ENCODE measurements at places on chromosomes 16 and 17.
A peak's percentile ranks its signal among the peaks of the same experiment; 100 is the strongest.

DNA sequence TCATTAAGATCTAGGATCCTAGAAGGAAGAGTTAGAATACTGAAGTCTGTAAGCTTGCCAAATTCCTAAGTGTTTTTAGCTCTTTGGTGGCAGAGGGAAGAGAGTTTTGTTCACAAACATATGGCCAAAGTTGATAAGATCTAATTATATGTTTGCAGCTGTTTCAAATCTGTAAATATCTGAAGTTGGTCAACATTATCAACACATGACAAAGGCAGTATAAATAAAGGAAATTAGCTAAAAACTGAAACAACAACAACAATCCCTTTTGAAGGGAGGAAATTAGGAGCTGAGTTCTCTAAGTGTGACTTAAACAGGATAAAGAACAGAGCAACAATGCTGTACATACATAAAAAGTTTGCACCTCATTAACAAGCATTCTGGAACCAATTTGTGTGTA lies 208.7 kb downstream of the KCNJ2 start:
- no peak for DNase-seq

GRCh38 chr17:47816111-47816735 lies 5.4 kb downstream of the OSBPL7 start:
- no peak for DNase-seq

DNA sequence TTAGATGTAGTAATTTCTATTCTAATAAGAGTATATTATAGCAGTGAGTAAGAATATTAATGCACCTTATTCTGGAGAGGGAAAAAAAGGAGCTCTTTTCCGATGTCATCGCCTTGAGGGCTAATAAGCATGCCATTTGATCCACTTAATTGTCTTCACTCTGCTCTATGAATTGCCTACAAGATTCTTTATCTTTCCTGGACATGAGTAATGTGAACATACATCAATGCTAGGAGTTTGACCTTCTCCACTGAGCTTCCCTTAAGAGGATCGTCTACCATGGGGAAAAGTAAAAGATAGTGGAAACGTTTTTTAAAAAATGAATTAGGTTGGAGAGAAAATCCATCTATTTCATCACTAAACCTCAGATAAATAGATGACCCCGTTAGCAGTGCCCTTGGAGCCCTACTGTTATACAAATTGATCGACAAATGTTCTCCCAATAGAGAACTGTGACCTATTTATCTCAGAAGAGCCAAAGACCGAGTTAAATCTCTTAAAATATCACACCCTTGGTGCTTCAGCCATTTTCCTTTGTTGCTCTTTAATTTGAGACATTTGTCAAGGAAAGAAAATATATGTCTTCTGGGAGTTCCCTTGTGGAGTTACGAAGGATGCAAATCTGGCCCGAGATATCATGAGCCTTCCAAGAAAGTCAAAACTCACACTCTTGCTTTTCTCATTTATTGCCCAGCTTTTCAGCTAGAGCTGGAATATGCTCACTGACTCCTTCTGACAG lies 898.5 kb downstream of the KCNJ2 start:
- no peak for DNase-seq

DNA sequence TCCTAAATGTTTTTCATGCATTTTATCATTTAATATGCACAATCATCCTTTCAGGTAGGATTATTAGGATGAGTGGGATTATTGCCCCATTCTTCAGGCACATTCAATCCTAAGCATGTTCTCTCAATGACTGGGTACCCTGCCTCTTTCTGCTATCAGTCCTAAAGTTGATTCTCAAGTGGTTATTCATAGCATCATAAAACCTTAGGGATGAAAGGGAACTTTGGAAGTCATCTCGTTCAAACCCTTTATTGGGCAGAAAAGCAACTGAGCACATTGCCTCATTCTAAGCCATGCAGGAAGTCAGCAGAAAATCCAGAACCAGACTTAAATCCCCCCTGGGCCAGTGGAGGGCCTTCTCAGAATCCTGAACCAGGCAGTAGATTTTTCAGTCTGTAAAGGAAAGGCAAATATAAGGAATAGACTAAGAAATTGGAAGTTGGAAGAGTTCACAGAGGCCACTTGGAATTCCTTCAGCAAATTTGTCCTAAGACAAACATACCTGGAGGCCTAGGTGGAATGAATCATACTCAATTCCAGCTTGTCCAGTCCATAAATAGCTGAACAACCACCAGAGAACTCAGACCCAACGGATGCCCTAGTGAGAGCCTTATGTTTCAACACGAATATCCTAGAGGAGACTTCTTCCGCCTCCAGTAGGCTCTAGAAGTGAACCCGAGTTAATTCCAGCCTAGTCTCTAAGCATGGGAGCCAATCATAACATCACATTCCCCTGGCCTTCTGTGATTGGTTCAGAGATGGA lies 62.7 kb downstream of the IRX6 start:
- DNase-seq, result no peak

- DNase-seq, result no peak
These were observed 308.9 kb upstream of the DYNLRB2 start for GRCh38 chr16:80231888-80232287.

GRCh38 chr17:40461732-40462342 lies 18.6 kb downstream of the IGFBP4 start:
- DNase-seq, result no peak

GRCh38 chr17:58507123-58507634 lies 7.3 kb downstream of the MTMR4 start:
- no peak for DNase-seq

DNA sequence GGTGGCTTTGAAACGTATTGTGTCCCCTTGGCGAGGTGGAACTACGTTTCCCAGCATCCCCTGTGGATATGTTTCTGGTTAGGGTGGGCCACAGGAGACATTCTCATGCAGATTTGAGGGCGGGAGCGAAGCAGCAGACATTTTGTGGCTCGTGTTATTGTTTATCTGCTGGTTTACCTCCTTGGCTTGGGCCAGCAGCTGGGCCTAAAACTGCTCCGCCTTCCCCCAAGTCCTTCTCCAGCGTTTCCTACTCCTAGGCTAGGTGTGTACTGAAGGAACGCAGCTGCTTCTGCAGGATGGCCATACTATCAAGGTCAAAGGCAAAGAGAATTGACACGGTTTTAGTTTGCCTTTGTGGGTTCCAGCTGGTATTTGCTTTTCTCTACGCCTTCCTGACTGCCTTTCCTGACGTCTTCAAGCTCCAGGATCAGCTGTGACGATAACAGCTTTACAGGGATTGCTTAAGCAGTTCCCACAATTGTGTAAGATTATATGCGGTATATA lies 17.2 kb upstream of the WSB1 start:
- DNase-seq, result no peak

DNA sequence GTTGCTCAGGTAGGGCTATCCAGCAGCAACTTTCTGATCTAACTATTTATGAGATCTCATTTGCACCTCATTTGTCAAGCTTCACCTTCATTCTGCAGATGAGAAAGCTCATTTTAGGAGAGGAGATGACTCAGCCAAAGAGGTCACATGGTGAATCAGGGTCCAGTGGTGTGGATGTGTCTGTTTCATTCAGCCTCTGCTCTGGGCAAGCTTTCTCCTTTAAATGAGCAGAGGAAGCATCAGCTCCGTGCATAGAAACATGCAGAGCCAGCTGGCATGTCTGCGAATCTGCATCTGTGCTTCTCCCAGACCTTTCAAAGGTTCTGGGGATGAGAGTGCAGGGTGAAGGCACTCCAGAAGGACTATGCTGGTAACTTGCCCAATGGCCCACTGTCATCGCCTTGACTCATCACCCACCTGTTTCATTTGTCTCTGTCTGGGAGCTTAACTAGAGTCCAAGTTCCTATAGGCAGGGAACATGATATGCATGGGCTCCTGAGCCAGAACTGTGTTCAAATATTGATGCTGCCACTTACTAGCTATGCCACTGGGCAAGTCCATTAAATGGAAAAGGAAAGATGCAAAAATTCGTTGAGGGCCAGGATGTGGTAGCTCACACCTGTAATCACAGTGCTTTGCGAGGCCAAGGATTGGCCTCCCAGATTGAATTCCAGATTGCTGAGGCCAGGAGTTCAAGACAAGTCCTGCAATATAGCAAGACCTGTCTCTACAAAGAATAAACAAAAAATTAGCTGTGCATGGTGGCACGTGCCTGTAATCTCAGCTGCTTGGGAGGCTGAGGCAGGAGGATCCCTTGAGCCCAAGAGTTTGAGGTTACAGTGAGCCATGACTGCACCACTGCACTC lies 67.1 kb upstream of the NLK start:
- no peak for DNase-seq

DNA sequence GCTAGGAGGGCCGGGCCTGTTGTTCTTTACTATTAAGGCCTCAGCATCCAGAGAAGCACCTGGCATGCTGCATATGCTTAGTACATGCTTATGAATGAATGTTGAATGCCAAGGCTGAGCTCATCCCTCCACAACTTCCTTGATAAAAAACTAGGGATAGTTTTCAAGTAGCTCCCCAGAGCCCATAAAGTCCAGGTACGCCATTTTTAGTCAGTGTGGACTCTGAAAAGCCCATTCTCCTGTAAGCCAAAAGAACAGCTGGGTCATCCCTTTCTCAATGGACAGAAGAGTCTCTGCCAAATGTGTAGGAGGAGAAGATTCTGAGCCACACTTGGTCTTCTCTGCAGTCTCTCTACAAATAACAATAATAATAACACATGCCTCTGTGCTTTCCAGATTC lies 8.9 kb upstream of the ITGB3 start:
- DNase-seq, result no peak

- DNase-seq, result no peak
These were observed 7.9 kb downstream of the SMCR8 start for GRCh38 chr17:18323007-18323406.

DNA sequence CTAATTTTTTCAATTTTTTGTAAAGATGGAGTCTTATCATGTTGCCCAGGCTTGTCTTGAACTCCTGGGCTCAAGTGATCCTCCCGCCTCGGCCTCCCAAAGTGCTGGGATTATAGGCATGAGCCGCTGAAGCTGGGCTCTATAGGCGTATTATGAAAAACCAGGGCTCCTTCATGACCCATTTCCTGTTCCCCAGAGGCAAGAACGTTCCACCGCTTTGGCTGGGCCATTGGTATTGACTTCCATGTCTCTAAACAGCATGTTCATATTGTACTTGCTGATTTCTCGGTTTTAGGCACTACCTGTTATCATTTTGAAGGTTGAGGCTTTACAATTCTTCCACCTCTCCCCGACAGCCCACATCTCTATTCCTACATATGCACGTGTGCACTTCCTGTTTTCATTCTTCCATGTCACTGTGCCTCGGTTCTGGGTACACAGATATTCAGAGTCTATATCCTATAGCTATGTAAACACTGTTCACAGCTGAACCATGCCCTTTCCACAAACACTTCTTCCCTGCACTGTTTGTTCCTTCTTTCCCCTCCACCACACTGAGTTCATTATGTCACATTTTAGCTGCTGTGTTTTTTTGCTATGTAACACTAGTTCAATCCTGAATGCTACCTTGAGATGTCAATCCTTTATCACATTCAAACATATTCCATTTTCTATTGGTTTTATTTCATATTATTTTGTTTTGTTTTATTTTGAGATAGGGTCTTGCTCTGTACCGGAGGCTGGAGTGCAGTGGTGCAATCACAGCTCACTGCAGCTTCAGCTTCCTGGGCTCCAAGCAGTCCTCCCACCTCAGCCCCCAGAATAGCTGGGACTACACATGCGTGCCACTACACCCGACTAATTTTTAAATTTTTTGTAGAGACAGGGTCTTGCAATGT lies 16.8 kb upstream of the MAPK3 start:
- DNase-seq, result peak; percentile 40

- DNase-seq, result no peak
These were observed 168.1 kb downstream of the XYLT1 start for GRCh38 chr16:17302620-17303019.

GRCh38 chr16:22861580-22861979 lies 47.6 kb downstream of the HS3ST2 start:
- no peak for DNase-seq

DNA sequence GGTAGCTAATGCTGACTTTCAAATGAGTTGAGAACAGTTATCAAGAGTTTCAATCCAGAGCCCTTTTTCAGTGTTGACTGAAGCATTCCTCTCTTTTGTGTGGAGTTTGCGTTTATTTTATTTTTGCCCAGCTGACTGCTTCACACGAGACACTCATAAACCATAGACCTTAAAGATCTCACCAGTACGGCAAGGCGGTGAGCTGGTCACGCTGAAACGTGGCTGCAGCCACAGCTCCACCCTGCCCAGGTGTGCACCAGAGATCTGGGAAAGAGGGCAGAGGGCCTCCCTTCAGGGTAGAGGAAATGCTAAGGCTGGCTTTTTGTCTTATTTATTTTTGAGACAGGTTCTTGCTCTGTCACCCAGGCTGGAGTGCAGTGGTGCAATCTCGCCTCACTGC lies 112.2 kb downstream of the AATF start:
- DNase-seq, result no peak

GRCh38 chr17:77745702-77746101 lies 212.8 kb upstream of the TNRC6C start:
- DNase-seq, result no peak

Data from CD4-positive, alpha-beta T cell treated with Interleukin-6 for 4 hours (primary cell).